Stimulated activated CD8-positive, alpha-beta memory T cell treated with anti-CD3 and anti-CD28 coated beads, Interleukin-4, amount 100 ng/mL, for 4 hours (primary cell): ENCODE measurements at places on chromosomes 2 and 18.

GRCh38 chr18:11948852-11949523 is 32.3 kb upstream of the IMPA2 start:
- DNase-seq: no peak

GRCh38 chr2:240141736-240142135 is 1.3 kb upstream of the OTOS start:
- no peak for DNase-seq

DNA sequence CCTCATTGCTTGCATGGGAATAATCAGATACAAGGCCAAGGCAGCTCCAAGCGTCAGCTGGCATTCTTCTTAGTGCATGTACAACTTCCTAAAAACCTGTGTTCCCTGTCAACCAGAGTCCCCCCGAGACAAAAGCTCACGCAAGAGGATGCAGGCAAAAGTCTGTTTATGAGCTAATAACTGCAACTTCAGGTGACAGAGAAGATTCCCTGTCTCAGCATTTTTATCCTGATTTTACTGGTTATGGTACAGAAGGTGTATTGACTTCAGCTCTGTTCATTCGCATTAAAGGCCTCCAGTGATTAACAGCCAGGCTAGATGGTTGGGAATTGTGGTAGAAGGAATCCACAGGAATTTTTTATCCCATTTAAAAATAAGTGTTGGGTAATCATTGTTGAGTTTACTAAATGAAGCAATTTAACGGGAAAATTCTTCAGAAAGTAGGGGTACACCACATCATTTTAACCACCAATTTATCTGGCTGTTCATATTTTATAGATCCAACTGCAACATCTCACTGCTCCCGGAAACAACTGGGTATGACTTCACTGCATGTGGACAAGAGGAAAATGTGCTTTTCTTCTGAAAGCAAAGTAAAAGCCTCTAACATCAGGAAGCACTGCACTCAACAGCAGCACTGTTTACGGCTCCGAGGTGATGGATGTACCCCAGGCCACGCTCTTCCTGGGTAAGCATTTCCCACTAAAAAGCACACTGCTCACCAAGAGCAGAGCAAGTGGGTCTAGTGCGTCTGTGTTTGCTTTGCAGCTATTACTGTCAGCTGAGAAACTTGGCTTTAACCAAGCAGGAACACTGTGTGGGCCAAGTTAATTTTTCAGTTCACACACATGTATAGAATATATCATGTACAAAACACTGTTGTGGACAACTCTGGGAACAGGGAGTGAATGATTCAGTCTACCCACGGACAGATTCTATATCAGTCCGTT is 31.9 kb downstream of the CCBE1 start:
- no peak for DNase-seq

GRCh38 chr2:70724366-70724765 is 43.6 kb downstream of the ADD2 start:
- no peak for DNase-seq

- DNase-seq: no peak
Measured at GRCh38 chr2:74525717-74526648, at the start of gene DQX1. TSS of gene DQX1 (minus strand) at chr2:74526231. CDS start at chr2:74525729, 502 bp downstream.

GRCh38 chr18:10441472-10441871 is 13.0 kb upstream of the APCDD1 start:
- no peak for DNase-seq

DNA sequence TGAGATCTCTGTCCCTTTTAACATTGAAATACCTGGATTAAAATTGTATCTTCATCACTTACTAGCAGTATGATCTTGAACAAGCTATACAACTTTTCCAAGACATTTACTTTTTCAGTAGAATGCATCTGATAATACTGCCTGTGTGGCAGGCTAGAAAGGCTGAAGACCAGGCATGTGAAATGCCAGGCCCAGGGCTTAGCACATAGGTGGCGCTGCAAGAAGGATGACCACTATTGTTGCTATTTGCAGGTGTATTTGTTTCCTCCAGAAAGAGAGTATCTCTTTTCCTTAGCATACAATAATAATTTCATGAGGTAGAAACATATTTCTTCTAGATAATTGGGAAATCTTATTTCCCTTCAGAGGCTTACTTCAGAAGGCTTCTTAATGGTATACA is 331.3 kb downstream of the THSD7B start:
- DNase-seq: no peak

GRCh38 chr2:29450596-29451222 is 335.5 kb downstream of the CLIP4 start:
- no peak for DNase-seq

DNA sequence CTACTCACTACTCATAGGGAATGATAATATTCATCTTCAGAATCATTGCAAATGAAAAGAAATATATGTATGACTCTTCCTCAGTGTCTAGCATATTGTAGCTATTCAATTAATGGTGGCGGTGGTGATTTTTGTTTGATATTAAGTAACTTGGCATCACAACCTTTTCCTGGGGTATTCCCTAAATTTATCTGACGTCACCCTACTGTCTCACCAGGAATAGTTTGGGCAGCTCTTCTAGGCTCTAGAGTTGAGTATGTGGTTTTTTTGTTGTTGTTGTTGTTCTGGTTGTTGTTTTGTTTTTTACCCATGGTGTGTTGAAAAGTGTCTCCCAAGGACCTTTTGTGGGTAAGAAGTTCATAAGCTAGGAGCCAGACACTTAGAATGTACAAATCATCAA is 1320.3 kb upstream of the LRRTM1 start:
- DNase-seq: no peak

DNA sequence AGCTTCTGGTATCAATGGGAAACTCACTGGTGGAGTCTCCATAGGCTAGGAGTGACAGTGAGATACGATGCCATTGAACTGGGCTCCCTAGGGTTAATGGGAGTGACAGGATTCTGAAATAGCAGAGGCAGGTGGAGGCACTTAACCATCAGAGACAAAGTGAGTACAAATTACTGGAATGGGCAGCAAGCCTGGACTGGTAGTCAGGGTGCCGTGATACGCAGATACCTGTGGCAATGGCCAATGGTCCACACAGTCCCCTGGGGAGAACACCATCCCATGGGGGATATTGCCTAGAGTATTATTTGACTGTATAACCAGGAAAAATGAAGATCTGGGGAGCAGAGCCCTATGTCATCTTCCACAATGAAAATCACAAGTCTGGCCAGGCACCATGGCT is 17.3 kb downstream of the CHCHD5 start:
- no peak for DNase-seq

DNA sequence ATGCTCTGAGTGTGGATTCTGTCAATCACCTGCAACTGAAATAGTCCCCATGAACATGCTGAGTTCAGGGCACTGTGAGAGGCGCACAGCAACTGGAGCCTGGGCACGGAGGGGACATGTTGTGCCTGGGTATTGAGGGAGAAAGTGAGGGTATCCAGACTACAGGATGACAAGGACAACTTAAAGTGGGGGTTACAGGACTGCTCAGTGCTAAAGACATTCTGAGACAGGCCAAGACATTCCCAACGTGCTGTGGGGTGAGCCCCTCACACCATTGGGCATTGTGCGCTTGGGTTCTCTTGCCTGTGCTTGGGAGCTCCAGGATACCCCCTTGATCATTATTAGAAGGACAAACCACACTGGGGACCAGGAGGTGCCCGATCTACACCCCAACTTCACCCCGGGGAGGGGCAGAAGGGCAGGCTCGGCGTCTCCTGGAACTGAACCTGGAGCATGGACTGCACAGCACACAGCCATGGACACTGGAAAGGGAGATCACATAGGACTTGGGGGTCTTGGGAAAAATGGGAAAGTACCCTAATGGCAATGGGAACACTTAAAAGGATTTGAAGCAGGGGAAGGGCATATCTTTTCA is 72.5 kb upstream of the HDAC4 start:
- DNase-seq: no peak

DNA sequence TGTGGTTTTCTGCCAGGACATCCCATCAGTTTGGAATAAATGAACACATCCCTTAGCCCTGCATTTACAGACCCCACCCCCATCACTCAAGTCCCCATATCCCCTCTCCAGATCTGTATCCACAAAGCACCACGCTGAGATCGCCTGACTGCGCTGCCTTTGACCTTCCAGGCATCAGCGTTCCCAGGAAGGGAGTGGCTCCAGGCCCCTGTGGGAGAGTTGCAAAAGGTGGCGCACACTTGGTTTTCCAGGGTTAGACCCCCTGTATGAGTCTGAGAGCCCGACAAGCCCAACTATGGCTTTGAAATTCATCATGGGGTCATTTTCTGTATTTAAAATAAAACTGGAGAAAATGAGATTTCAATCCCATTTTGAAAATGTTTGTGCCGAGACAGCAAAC is 137.0 kb upstream of the ZNF236 start:
- no peak for DNase-seq

DNA sequence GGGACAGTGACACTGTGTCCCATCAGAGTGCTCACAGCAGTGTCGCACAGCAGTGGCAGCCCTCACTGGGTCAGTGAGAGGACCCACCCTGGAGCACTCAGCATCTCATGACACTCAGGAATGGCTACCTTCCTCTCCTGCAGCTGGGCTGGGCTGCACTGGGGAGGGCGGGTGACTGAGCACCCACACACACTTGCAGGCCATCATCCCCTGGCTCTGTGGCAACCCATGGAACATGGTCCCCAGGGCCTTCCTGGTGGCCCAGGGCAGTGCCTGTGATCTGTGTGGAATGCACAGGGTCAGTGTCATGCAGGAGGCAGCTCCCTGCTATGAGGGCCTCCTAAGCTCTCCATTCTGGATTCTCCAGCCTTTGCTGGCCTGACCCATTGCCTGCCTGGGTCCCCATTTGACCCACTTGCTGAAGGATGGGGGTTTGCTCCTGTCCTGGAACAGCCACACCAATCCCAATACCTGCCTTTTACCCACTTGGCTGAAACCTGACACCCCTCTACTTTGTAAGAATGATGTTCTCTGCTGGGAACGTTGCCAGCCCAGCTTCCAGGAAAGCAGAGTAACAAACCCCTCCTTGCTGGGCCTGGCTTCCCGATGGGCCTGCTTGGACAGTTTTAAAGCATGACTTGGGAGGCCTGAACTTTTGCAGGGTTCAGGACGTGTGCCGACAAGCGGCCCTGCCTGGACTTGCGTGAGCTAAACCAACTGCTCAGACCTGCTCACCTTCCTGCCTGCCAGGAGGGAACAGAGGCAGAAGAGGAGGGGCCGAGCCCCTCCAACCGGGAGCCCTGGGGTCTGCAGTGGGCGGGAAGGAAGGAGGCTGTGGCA is 13.7 kb downstream of the HS6ST1 start:
- DNase-seq: no peak

GRCh38 chr2:98663511-98664090 is 55.2 kb downstream of the UNC50 start:
- no peak for DNase-seq

DNA sequence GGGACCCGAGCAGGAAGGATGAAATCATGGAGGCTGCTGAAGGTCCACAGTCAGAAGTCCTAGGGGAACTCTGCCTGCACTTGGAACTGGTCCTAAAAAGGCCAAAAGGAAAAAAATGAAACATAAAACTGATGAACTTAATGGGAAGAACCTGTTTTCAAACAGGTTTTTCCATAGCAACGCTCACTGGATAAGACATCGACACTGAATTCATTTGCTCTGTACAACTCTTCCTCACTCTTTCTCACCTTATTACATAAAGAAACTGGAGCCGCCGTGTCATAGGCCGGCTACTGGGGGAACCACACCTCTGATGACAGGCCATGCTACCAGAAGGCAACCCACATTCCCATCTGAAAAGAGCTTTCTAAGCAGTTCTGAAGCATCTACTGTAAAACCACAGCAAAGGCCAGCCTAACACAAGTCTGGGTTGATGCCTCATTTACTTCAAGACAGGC is 83.6 kb downstream of the FARSB start:
- no peak for DNase-seq

DNA sequence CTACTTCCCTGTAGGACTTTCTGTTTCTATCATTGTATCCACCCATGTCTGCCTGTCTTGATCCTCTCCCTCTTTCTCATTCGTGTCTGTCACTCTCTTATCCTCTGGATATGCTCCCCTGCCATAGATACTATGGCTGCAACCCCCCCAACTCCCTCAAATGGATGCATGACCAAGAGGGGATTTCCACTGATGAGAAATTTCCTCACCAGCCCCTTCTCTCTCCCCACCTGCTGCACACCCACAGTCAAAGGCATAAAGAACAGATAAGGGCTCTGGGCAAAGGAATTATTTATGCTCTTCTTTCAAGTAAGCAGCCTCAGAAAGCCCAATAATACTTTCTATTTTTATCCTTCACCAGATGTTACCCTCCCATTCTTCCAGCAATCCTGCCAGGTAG is 121.3 kb downstream of the FOXI3 start:
- DNase-seq: no peak

- DNase-seq: no peak
Measured at GRCh38 chr2:207039225-207039624, 99.9 kb downstream of the CPO start.

DNA sequence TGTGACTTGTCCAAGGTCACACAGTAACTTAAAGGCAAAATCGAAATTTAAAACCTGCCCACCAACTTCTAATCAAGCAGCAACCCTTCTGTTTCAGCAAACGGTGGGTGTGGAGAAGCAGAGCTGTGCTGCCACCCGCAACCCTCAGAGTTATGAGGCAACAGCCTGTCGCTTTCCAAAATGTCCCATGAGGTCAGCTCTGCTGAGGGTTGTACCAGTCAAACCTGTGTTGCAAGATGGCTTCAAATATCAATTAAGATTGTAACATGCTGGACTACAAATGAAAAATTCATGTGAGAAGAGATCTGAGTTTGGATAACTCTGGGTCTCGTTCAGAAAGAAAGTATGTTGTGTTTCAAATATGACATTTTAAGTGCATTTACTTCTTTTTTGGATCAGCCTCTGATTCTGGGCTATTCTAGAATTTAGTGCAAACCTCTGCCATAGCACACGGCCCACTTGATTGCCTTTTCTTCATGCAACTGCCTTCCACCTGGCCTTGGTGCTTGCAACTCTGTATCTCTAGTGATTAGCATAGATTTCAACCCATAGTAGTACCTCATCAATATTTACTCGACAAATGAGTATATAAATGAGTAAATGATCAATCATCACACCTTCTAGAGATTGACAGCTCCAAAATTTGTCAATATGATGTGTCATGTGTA is 69.3 kb downstream of the TIMM21 start:
- DNase-seq: no peak

DNA sequence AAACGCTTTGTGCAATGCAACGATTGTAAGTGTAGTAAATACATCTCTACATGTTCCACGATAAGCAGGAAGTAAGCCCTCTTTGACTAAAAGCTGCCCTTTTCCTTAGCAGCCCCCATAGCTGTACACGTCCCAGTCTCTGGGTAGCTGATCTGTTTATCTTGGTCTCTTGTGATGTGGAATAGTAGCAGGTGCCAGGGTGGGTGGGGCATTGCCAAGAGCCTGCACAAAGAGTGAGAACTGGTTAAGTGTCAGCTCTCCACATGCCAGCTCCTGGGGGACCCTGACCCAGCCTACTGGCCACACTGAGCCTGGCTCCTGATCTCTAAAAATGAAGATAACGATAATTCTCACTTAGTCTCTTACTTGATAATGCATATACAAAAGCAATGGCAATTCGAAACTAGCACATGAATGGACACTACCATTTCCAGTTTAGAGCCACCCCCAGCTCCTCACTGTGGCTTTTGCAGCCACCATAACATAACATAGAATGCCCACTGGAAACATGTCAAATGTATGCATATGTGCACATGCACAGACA is 92.3 kb downstream of the MYT1L start:
- no peak for DNase-seq
